HCT116 (cell line): ENCODE measurements at places on chromosomes 3 and 15. TPM values are rescaled to one million over a fixed set of nuclear protein-coding genes. Genes with fewer than 3 reads are reported as not detected.

DNA sequence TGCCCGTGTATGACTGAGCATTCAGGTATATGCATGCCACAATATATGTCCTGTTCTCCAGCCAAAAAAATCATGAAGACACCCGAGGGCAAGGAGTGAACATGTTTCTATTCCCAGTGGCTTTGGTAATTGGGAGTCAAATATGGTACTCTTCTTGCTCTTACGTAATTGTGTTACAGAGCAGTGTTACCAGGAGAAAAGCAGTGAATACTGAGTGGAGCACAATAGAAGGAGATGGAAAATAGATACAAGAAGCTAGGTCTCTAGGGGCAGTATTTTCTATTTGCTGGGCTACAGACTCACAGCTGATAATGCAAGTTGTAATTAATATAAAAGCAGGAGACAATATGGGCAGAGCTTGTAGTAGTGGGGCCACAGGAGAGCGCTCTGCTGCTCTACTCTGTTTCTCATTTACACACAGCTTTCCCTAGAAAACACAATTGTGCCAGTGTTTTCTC is 13.2 kb downstream of the MEIS2 start:
- no peak for DNase-seq

DNA sequence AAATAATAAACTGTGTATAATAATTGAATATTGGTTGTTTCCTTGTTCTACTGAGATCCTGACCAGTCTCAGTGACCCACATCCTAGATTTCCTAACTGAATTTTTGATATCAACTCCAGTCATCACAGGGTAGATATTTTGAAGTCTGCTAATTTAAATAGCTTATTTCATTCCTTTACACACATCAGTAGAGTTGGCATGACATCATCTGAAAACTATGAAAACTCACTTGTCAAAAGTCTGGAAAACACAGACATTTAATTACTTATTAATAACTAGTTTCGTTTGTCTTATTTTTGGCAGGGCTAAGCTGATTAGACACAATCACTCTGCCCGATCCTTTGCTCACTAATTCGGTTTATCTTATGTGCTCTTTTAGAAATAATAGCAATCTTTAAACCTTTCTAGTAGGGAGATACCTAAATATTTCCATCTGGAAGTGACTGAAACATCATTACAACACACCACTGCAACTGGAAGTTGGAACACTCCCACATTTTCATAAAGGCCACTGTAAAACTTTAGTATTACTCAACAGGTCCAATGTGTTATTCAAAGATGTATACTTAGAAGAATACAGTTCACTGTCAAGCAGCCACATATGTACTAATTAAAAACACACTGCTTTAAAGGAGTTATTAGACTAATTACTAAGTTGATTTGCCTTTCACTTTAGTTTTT is 198.4 kb upstream of the ZNF717 start:
- no peak for DNase-seq

TARS3 gene
- total RNA-seq = 11.1 TPM

WNT5A gene
- 0.15 TPM for total RNA-seq

- DNase-seq = no peak
Measured at GRCh38 chr3:161557445-161558150, 61.0 kb downstream of the OTOL1 start.
